HT1080 (cell line): ENCODE measurements at places on chromosomes 12 and 14. TPM values are rescaled to one million over a fixed set of nuclear protein-coding genes. Genes with fewer than 3 reads are reported as not detected.

DNA sequence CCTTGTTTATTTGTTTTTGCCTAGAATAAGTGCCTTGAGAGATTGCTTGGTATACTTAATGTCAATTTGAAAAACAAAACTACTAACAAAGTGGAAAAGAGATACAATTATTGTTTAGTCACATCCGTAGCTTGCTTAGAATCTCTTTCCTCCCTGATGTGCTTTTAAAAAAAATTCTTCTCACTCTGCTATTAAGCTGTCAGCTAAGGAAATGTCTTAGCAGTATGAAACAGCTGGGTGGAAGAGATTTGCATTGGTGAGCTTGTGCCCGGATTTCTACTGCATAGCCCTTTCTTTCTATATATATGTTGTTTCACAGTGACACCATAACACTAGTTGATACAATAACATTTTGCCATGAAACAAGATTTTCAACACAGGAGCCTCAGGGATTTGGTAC lies 229.4 kb upstream of the RGS6 start:
- no peak for DNase-seq

- no peak for DNase-seq
Observed at GRCh38 chr14:81276073-81277069, 55.6 kb upstream of the GTF2A1 start.

- DNase-seq, result peak; percentile 93
Observed at GRCh38 chr12:69821456-69822159, 3.4 kb upstream of the MYRFL start.

The WNT5B gene
- total RNA-seq, result 29.2 and 31.4 TPM in 2 replicates

The CISTR gene
- total RNA-seq, result not detected in 2 replicates

DNA sequence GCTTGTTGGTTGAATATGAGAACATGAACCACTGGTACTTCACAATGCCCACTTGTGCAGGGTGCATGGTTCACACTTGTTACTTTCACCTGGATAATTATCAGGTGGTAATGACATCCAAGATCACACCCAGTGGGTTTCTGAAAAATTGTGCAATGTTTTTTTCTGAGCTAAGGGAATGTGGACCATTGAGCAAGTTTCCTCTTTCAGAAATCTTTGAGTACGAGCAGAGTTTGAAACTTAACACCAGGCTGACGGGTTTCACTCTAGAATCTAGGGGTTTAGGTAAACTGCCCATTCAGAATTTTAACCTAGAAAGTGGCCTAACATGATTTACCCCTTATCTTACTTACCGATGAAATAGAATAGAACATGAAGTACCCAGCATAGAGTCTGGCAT lies 389.6 kb downstream of the PAWR start:
- DNase-seq, result no peak

GRCh38 chr12:124884587-124885438 lies 21.1 kb upstream of the SCARB1 start:
- no peak for DNase-seq

DNA sequence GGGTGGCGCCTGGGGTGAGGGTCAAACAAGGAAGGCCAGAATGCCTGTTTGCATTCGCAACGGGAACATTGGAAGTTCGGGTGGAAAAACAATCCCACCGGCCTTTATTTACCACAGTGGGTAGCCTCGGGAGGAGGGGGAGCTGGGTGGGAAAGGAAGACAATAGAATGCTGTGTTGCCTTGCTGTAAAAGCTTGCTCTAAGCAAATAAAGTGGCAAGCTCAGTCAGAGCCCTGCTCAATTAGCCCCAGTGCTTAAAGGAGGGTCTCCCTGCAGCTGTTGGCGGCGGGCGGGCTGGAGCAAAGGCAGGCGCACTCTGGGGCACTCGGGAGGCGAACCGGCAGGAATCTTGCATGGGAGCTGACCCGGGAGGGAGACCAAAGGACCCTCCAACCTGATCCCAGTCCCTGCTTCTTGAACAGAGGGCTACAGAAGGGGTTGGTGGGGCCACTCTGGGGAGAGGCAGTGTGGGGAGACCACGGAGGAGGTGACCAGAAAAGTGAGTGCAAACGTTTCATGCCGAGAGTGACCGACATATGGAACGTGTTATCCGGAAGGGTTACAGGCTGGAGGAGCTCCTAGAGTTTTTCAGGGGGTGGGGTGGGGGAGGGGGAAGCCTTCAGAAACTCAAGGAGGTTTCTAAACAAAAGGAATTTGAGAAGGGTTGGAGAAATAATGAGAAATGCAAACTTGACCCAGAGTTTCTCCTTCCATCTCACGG lies 48.5 kb downstream of the NTF3 start:
- DNase-seq, result no peak

GRCh38 chr14:50541159-50541567 lies 8.8 kb upstream of the MAP4K5 start:
- DNase-seq, result no peak

- peak; percentile 99 for DNase-seq
Observed at GRCh38 chr12:95204141-95204866, 13.0 kb downstream of the FGD6 start.

GRCh38 chr12:117900561-117900960 lies 68.2 kb downstream of the KSR2 start:
- DNase-seq, result peak; percentile 74

- no peak for DNase-seq
Observed at GRCh38 chr14:89466484-89466883, 49.5 kb upstream of the FOXN3 start.
